ENCODE measurements at places on chromosomes 11 and 22.

DNA sequence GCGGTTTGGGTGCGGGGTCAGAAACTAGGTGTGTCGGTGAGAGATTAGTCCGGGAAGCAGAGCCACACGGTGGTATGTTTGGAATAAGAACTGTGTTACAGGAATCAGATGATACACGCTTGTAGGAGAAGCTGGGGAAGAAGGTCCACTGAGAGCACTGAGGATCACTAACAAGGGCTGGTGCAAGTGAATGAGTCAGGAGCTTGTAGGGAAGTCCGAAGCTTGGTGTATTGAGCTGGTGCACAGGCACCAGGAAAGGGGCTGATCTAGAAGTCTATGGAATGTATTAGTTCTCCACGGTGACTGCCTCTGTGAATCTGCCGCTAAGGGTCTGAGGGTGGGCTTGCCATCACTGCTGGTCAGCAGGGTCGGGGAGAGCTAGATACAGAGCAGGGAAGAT lies 18.8 kb upstream of the GRK3 start:
- DNase-seq = no peak

- DNase-seq = peak; percentile 90
Measured at GRCh38 chr11:96263238-96263763, 79.7 kb downstream of the MAML2 start.

- peak; percentile 89 for DNase-seq
Measured at GRCh38 chr11:125036933-125037332, 26.2 kb upstream of the SLC37A2 start.

- no peak for DNase-seq
Measured at GRCh38 chr11:109677231-109677630, 255.2 kb downstream of the C11orf87 start.

GRCh38 chr11:72239313-72239848 lies 4.6 kb downstream of the PHOX2A start:
- DNase-seq = peak; percentile 64

- no peak for DNase-seq
Measured at GRCh38 chr11:34466802-34467488, 28.2 kb downstream of the CAT start.

DNA sequence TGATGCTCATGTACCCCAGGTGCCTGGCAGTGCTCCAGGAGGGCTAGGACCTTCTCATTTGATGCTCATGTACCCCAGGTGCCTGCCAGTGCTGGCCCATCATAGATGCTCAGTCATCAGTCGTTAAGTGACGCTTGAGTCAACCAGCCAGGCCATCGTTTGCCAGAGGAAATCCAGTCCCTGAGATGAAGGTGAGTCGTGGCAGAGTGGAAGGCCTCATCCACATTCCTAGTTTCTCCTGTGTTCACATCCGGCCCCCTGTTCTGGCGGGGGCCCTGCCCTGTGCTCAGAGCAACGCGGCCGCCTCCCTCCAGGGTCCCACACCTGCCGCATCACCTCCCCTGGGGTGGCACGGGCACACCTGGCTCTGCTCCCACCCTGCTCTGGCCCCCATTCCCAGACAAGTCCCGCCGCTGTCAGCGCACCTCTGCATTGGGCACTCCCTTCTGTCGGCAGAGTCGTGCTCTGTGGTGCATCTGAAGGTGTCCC lies 279.9 kb downstream of the BRD1 start:
- DNase-seq = no peak

GRCh38 chr22:47158457-47158856 lies 396.0 kb downstream of the TBC1D22A start:
- no peak for DNase-seq

GRCh38 chr11:19536131-19536530 lies 176.5 kb upstream of the NAV2 start:
- DNase-seq = no peak

DNA sequence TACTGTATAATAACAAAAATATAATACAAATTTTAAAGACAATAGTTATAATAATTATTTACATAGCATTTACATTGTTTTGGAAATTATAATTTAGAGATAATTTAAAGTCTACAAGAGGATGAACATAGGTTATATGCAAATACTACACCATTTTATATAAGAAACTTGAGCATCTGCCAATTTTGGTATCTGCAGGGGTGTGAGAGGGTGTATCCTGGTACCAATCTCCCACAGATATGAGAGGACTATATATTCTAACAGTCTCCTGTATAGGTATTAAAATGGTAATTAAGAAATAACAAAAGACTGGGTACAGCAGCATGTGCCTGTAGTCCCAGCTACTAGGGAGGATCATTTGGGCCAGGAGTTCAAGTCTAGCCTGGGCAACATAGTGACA lies 134.4 kb downstream of the APOL5 start:
- no peak for DNase-seq

DNA sequence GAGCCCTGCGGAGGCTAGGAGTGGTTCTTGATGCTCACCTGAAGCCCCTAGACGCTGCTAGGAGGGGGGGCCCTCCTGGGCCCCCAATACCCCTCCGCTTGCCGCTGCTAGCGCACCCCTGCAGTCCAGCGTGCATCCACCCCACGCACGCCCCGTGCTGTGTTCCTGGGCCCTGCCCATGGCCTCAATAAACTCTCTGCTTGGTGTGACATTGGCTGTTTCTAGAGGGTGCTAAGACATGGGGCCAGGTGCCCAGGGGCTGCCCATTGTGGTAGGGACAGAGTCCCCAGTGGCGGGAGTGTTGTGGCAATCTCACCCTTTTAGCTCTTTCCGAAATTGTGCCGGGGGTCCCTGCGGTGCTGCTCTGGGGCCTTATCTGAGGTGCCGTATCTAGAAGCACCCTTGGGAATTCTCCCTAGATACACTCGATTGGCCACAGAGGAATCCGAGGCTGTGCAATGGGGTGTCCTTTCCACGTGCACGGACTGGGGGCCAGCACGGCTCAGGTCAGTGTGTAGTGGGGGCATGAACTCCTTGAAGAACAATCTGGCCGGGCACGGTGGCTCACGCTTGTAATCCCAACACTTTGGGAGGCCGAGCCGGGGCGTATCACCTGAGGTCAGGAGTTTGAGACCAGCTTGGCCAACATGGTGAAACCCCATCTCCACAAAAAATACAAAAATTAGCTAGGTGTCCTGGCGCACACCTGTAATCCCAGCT lies 10.9 kb downstream of the MAPK8IP2 start:
- no peak for DNase-seq

GRCh38 chr11:61914471-61915171 lies 2.7 kb downstream of the RAB3IL1 start:
- DNase-seq = no peak

DNA sequence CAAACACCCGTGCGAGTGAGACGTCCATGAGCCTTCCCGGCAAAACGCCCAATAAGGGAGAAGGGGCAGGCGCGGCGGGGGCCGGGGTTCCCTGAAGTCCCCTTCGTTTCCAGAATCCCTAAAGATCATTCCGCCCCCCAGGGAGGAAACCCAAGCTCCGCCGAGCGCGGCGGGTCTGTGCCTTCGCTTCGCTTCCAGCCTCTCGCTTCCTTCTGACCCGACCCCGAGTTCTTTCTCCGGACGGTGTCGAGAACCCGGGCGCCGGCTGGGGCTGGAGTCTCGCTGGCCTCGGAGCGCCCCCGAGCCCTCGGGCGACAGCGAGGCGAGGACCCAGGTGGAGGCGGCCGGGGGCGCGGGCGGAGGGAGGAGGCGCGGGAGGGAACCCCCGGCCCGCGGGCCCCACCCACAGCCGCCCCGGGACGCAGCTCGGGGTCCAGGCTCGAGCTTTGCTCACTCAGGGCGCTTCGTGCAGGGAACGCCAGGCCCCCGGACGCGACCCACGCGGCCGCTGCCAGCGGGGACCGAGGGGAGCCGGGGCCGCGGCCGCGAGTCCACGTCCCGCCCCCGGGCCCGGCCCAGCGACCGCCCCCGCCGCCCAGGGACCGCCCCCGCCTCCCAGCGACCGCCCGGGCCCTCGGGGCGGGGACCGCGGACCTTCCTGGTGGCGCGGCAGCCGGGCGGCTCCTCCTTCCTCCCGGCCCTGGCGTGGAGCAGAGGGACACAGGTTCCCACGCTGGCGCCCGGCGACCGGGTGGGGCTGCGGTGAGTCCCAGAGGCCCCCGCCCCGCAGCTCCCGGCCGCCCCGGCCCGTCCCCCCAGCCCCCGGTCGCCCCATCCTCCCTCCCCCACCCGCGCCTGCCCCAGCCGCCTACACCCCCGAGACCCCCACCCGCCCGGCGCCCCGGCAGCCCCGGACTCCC lies at the start of gene PGGHG:
TSS of gene PGGHG (plus strand) at position 649 of the 920 bp plus-strand sequence. CDS start 691 bp downstream, outside the sequence.
- no peak for DNase-seq

GRCh38 chr11:132782102-132782501 lies 750.2 kb downstream of the OPCML start:
- DNase-seq = no peak

- DNase-seq = no peak
Measured at GRCh38 chr11:119571311-119571710, 148.3 kb upstream of the THY1 start.

- DNase-seq = no peak
Measured at GRCh38 chr11:30510750-30511149, 75.4 kb downstream of the MPPED2 start.

DNA sequence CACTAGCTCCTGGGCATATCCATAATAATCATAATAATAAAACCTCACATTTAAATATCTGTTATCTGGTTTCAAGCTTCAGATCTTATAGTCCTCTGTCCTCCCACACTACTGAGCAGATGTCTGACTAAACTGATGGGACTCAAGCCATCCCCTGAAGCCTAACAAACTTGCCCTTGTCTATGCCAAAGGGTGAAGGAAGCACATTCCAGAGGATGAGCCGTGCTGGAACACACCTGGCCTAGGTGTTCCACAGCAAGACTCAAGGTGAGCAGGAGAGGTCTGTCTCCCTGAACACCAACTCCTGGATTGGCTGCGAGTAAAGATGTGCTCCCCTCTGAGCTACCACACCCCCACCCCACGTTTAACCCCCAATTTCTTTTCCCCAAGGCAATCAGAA lies 14.7 kb downstream of the SCUBE2 start:
- no peak for DNase-seq

GRCh38 chr22:26632422-26633155 lies 10.8 kb downstream of the CRYBA4 start:
- DNase-seq = no peak

DNA sequence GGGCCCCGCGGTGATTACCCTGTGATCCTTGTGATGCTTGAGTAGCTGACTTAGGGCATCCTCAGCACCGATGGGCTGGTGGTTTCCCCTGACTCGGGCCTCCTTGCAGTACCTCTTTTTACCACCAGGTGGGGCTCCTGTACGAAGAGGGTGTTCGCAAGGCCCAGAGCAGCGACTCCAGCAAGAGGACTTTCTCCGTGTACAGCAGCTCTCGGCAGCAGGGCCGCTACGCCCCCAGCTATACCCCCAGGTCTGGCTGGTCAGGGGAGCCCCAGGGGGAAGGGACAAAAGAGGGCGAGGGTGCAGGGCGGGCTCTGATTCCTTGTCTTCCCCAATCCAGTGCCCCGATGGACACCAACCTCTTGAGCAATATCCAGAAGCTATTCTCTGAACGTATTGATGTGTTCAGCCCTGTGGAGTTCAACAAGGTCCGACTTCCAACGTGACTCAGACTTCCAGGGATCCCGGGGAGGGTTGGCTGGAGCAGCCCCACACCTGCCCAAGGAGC lies 1.3 kb upstream of the TM7SF2 start:
- DNase-seq = peak; percentile 81

DNA sequence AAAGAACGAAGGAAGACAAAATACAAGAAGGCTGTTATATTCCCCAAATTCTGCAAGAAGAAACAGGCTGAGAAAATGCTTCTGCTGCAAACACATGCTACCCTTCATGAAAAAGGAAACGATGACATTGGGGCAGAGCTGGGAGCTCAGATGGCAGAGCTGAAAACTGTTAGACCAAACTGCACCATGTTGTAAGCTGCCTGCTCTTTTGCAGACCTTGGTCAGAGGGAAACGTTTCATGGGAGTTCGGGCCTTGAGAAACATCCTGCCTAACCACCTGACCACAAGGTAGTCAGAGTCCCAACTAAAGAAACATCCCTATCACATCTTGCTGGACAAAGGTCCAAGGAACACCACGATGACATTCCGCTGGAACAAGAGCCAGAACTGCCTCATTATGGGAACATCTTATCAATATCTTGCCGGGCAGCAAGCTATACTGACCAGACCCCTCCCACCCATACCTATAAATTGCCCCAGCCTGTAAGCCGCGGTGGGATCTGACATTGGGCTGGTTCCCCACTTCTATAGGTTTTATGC lies 110.7 kb upstream of the CTSC start:
- no peak for DNase-seq

DNA sequence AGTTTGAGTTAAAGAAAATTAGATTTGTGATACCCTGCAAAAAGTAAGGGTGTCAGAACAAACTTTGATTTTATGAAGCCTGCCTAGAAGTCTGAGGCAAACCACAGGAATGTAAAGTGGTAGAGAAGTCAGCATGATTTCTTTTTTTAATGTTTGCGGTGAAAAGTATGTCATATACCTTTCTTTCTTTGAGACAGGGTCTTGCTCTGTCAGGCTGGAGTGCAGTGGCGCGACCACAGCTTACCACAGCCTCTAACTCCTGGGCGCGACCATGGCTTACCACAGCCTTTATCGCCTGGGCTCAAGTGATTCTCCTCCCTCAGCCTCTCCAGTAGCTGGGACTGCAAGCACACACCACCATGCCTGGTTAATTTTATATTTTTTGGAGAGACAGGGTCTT lies 4.7 kb downstream of the API5 start:
- DNase-seq = peak; percentile 48

DNA sequence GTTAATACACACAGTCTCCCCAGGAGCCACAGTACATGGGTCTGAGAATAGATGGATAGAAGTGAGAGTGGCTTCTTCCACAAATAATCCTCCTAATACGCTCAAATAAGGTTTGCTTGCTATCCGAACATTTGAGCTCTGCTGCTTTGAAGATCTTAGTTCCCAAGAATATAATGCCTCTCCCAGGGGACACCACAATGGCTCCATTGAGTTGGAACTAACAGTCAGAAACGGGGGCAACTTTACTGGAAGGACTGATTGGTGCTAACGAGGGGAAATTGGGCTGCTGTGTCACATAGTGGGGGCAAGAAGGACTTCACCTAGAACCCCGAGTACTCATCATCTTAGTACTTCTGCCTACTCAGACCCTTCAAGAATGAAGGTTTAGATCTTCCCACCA lies 66.2 kb downstream of the IGLL5 start:
- no peak for DNase-seq

DNA sequence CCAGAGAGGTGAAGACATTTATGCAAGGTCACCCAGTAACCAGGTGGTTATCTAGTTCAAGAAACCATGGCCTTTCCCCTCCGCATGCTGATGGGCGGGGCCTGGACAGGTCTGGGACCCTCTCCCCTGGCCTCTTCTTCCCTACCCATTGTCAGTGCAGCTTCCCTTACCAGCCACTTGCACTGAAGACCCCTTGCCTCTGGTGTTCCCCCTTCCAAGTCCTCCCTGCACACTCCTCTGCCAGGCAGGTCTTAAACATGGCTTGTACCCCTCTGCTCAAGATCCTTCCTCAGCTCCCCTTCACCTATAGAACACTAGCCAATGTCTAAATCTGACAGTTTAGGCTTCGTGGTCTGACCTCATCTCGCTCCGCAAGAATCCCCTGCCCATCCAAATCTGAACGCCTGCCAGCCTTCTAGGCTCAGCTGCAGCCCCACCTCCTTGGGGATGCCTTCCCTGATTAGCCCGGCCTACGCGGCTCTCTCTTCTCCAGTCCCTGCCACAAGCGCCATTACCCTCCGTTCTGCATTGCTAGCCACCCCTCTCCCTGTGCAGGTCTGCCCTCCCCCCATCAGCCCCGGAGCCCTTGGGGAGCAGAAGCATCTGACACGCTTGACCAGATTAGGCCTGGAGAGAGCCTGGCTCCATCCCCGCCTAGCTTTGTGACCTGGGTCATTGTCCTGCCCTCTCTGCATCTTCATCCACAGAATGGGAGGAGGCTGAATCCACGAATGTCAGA lies 213.8 kb downstream of the DSCAML1 start:
- DNase-seq = no peak

GRCh38 chr22:36452250-36452977 lies 29.0 kb downstream of the TXN2 start:
- no peak for DNase-seq

GRCh38 chr11:83249972-83250593 lies 36.1 kb downstream of the CCDC90B start:
- peak; percentile 63 for DNase-seq
